ENCODE measurements at places on chromosomes 11 and 22.

GRCh38 chr11:10728789-10729472, 22.1 kb upstream of the CTR9 start:
- H3K36me3 ChIP-seq = peaks cover 6% of the 10 kb centered on the region
- H3K27ac ChIP-seq = no peak overlapping the region
- peaks cover 28% of the 10 kb centered on the region for H3K27me3 ChIP-seq

DNA sequence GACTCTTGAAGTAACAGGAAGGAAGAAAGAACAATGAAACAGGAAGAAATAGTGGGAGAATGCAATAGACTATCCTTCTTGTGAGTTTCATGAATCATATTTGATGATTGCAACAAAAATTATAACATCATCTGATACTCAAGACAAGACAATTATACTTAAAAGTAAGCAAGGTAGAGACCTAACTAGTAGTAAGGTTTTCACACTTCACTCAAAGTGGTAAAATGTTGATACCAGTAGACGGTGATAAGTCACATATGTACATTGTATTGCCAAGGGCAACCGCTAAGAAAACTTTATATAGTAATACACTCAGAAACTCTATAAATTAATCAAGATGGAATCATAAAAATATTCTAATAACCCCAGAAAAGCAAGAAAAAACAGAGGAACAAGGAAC, 107.8 kb downstream of the CYP2R1 start:
- H3K27me3 ChIP-seq = no peaks in the 10 kb centered on the region
- peaks cover 56% of the 10 kb centered on the region for H3K4me1 ChIP-seq
- peak overlapping the region; percentile 95 for H3K27ac ChIP-seq
- peak overlapping the region; percentile 50 for H3K4me3 ChIP-seq
- DNase-seq = no peak

- H3K36me3 ChIP-seq = no peaks in the 10 kb centered on the region
- peaks cover 20% of the 10 kb centered on the region for H3K27me3 ChIP-seq
- H3K4me1 ChIP-seq = peaks cover 10% of the 10 kb centered on the region
- no peak overlapping the region for H3K27ac ChIP-seq
- no peak overlapping the region for H3K4me3 ChIP-seq
Observed at GRCh38 chr11:120182790-120183491, 27.9 kb upstream of the OAF start.

DNA sequence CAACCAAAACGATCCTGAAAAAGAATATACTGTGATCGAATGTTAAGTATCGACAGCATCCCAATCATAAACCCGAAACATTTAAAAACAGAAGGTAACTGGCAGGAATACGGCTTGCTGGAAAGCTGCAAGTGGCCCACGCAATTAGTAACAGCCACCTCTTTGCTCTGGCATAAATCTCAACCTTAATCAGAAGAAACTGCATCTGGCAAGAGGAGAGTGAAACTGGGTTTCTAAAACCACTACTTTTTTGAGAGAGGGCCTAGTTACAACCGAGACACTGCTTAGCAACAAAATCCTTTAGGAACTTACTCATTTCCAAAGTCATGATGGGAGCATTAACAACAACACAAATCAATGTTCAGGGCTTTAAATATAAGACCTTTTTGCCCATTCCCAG, 7.9 kb downstream of the NCAPD3 start:
- H3K4me3 ChIP-seq = no peak overlapping the region
- H3K36me3 ChIP-seq = peaks cover 9% of the 10 kb centered on the region
- H3K27ac ChIP-seq = no peak overlapping the region

- no peaks in the 10 kb centered on the region for H3K4me1 ChIP-seq
- no peak overlapping the region for H3K27ac ChIP-seq
- H3K4me3 ChIP-seq = no peak overlapping the region
- H3K36me3 ChIP-seq = no peaks in the 10 kb centered on the region
- no peak for DNase-seq
- H3K27me3 ChIP-seq = peaks cover 5% of the 10 kb centered on the region
Observed at GRCh38 chr11:46890665-46891064, 27.7 kb downstream of the LRP4 start.
